ENCODE measurements at places on chromosomes 1 and 21. TPM values are rescaled to one million over a fixed set of nuclear protein-coding genes. Genes with fewer than 3 reads are reported as not detected.

Gene C4BPA
- not detected for polyA plus RNA-seq

Gene NR5A2
- not detected for polyA plus RNA-seq

Gene SRGAP2C
- polyA plus RNA-seq, result 10.0 TPM

Gene CDC20
- polyA plus RNA-seq, result 5.7 TPM

Gene CNR2
- polyA plus RNA-seq, result not detected

Gene SEC16B
- polyA plus RNA-seq, result 0.78 TPM

Gene GPR157
- not detected for polyA plus RNA-seq

Gene DPT
- polyA plus RNA-seq, result not detected

Gene KRTAP19-3
- polyA plus RNA-seq, result not detected
